ENCODE measurements at places on chromosomes 7 and 10.
A peak's percentile ranks its signal among the peaks of the same experiment; 100 is the strongest.

DNA sequence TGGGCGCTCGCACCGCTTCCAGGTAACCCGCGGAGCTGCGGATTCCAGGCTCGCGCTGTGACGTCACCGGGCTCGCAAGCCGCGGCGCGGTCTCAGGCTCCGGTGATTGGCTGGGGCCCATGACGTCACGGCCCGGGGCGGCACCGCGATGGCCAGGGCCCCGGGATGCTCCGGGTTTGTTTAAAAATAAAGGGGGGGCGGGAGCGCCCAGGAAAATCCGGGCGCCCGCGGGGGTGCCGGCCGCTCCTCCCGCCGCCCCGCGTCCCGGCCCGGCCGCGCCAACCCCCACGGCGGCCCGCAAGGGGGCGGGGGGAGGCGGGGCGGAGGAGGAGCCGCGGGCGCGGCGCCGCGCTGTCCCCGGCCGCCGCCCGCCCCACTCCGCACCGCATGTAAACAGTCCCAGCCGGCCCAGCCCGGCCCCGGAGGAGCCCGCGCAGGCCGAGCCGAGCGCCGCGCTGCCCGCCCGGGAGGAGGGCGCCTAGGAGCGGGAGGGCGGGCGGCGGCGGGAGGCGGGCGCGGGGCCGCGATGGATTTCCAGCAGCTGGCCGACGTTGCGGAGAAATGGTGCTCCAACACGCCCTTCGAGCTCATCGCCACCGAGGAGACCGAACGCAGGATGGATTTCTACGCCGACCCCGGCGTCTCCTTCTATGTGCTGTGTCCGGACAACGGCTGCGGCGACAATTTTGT is at the start of gene MTURN:
TSS of gene MTURN (plus strand) at position 376 of the 690 bp plus-strand sequence. CDS start at position 527, 151 bp downstream.
- DNase-seq: peak; percentile 87

DNA sequence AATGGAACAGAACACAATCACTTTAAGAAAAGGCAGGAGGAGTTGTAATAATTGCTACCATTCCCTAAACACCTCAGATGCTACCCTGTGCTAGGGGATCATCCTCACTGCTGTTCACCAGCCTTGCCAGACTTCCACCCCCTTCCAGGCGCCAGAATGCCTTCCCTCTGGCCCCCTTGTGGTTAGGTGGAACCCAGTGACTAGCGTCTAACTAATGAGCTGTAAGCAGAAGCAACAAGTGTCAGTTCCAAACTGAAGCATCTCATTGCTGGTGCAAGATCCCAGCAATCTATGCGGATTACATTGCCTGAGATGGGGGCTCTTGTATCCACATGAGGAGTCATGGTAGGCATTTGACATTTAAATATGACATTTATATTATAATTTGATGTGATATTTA is 86.6 kb downstream of the FRMD4A start:
- peak; percentile 7 for DNase-seq

DNA sequence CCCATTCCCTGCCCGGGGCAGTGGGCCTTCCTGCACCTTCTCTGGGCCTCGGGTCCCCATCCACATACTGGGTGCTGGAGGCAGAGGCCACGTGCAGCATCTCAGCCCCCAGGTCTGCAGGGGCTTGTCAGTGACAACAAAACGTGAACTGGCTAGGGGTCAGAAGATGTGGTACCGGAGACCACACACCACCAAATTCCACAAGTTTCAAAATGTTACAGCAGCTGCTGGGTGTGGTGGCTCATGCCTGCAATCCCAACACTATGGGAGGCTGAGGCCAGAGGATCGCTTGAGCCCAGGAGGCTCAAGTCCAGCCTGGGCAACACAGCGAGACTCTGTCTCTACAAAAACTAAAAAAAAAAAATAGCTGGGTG is 62.1 kb upstream of the DNAAF5 start:
- DNase-seq: no peak

GRCh38 chr7:73742753-73743641 is 4.4 kb upstream of the ABHD11 start:
- DNase-seq: peak; percentile 35

DNA sequence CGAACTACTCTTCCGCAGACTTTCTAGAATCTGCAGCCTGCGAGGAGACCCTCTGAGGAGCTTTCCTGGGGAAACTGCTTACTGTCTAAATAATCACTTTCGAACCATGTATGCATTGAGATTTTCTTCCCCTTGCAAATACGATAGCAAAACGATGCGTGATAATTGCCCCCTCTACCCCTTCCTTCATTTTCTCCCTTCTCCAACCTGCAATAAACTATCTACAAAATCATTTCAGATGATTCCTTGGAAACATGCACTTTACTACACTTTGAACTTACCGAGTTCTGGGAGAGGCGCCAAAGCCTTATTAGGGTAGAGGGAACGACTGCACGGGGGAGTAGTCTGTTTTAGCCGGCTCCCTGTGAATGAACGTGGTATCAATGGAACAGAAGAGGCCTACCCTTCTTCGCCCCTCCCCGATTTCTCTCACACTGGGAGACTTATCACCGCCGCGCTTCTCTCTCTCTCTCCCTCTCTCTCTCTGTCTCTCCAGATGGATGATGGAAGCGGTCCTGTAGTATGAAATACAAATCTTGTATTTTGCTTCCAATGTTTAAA is at the start of gene FGFBP3:
TSS of gene FGFBP3 (minus strand) at position 370 of the 561 bp plus-strand sequence. CDS start 517 bp downstream, outside the sequence.
- peak; percentile 51 for DNase-seq

DNA sequence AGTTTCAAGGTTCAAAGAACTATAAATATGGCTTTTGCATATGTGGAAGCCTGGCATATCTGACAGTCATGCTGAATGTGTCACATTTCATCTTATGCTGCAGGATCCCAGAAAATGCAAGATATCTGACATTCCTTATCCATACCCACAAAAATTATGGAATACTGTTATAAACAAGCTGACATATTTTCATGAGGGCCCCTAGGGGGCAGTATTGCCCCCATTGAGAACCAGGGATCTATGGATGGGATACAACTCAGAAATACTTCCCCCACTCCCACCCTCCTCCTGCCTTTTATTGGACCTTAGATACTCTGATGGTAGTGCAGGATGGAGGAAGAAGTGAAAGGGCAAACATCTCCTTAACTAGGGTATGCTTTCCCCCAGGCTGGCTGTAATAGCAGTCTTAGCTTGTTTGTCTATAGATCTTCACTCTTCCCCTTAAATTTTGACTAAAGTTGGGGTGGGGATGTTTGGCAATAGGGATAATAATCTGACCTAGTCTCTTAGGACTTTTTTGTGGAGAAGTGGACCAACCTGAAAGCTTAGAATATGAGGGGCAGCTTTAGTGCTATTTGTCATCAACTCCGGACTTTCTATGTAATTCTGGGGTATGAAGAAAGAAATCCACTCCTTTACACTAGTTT is 3.5 kb upstream of the GNGT1 start:
- DNase-seq: peak; percentile 84

DNA sequence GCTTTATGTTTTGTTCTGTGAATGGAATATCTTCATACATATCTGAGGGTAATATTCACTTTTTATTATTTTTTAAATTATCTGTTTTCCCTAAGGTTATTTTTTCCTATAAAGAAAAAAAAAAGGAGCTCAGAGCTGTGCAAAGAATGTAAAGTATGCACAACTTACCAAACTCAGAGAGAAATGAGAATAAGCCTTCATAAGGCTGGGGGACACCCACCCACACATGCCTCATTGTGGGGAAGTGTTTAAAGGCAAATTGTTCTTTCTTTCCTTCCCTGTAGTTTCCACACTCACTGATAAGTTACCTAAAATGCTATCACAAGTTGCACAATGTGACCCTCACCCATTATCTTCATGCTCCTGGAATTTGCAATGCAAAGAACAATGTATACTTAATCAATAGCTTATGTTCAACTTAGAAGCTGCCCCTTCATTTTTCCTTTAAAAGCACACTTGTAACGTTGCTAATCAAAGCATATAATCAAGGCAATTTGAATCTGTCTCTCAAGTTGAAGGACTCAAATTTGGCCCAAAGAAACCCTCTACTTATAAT is 108.1 kb downstream of the GNAT3 start:
- DNase-seq: no peak

- DNase-seq: no peak
Observed at GRCh38 chr7:7201578-7202374, 19.4 kb downstream of the C1GALT1 start.

DNA sequence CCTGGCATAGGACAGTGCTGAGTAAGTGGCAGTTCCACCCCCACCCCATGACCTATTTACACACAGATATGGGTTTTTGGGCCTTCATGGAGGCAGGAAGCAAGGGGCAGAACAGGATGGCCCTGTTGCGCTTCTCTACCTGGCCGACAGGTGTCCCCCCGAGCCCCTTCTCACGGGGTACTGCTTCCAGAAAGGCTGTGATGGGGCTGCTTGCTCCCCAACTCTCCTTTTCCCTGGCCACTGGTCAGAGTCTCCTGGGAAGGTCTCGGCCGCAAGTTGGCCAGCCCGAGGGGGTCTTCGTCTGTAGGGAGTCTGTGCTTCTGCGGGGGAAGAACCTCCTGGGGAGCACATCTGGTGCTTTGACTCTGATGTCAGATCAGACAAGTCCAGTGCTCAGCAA is 139.8 kb upstream of the TNS3 start:
- DNase-seq: no peak

- no peak for DNase-seq
Observed at GRCh38 chr7:40402661-40403060, 267.9 kb downstream of the SUGCT start.

DNA sequence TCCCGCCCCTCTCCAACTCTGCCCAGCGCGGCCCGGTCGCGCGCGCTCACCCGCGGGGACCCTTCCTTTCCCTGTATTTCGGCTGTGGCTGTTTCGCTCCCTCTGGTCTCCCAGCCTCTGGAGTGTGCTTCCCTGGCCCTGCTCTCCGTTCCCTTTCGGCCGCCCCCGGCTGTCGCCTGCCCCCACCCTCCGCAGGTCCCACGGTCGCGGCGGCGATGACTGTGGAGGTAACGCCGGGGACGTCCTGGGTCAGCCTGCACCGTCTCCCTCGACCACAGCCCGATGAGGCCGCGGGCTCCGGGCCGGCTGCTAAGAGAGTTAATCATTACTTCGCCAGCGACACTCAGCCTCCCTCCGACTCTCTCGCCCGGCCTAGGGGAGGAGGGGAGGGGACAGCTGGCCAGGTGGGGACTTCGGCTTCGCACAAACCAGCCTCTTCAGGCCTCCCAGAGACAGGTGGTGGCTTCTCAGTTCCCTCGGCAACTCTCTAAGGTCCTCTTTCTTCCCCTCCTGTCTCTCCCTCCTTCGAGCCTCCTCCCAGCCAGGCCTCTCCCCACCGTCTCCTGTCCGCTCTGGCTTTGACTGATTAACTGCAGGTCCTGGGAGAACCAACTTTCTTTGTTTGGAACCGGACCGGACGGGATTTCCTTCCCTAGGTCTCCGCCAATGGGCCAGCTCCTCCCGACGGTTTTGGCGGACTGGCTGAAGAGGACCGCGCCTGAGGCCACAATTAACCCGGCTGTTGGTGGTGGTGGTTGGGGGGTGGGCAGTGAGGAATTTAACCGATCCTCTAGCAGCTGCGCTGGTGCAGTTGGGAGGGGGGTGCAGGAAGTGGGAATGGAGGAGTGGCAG is 5.6 kb upstream of the PAX2 start:
- no peak for DNase-seq

DNA sequence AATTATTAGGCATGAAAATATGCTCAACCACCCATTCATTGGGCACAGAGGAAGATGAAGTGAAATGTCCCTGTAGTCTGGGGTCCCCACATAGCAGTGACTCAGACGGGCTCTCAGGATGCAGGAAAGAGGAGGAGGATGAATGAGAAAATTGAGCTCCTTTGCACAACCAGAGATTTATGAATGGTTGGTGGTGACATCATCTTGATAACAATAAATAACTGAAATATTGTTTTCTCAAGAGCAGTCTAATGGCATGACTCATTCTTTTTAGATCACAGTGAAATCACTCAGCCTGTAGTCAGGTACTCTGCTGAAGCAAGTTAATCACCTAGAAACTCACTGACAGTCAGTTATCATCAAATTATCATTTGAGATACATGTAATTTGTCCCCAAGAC is 254.1 kb downstream of the RELN start:
- peak; percentile 32 for DNase-seq

GRCh38 chr7:131925636-131926035 is 369.2 kb upstream of the PODXL start:
- no peak for DNase-seq

DNA sequence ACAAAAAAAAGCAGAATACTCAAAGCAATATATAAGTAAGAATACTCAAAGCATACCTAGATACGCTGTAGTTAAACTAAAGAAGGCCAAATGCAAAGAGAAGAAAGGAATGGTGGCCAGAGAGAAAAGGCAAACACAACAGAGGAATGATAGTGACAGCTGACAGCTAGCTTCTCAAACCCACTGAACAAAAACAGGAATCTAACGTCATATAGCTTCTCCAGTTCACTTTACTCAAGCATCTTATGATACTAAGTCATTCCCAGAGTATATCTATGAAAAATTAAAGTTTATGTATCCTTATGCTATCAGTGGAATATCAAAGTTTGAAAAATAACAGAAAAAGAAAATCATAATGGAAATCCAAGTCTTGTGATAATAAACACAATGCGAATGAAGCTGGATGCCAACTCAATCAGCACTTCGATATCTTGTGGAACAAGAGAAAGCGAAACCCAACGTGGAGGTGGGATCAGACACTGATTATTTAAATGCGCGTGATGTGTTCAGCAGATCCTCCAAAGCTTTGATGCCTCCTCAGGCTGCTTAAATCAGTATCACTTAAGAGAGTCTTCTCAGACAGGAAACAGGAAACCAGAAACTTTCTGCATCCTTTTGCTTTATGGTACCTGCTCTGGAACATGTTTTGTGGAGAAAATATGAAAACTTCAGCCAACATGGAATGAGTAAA is 102.8 kb downstream of the PIP4K2A start:
- no peak for DNase-seq

- no peak for DNase-seq
Observed at GRCh38 chr10:88651101-88651551, 13.1 kb upstream of the LIPF start.

DNA sequence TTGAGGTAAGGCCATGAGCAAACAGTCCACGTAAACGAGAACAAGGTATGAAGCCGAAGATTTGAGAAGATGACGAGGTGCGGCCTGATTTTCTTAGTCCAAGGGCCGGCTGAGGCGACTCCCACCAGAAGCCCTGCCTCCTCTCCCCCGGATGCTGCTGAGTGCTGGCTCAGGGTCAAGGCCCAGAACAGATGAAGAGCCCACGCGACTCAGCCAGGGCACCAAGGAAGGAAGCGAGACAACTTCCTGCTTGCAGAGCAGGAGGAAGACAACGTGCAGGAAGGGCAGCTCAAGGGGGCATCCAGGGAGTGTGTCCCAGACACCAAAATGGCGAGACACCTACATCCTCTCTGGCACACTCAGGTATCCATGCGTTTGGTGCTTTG is 99.5 kb downstream of the CYTH3 start:
- DNase-seq: no peak

DNA sequence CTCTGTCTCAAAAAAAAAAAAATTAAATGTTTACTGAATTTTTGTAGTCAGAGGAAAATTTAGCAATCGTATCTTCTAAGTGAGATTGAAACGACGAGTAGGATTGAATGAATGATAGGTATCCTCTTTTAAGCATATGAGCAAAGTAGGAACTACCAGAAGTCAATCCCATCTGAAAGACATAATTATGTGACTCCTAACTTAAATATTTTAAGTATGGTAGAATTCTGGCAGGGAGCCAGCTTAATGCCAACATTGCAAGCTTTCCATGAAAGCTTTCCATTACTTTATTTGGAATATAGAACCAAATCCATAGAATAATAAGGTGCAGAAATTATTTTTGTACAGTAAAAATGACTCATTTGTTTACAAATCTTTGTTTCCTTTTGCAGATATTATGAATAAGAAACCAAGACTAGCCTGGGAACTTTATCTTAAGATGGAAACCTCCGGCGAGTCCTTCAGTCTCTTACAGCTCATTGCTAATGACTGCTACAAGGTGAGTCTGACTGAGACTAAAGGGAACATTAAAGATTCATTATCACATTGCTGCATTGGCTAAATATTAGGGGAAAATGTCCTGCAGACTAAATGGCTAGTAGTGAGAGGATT is 50.2 kb upstream of the UBN2 start:
- no peak for DNase-seq

GRCh38 chr10:4353964-4354363 is 472.0 kb upstream of the AKR1E2 start:
- no peak for DNase-seq

Measured in SK-MEL-5 (cell line).